Spinal cord (tissue), 10 donors: ENCODE measurements at places on chromosomes 3 and 15.

DNA sequence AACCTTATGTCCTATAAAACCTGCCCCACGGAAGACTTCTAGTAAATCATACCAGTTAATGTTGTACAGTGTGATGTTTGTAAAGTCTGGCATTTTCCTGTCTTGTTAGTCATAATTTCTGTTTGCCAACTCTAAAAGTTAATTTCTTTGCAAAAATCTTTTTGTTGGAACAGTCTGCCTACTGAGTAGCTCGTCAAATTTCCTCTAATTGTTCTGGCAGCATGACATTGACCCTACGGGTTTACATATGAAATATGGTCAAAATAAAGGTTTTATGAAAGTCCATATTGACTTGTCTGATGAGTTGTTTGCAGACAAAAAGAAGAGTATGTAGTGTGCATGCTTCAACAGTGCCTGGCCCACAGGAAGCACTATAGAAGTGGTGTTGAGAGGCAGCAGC lies 79.8 kb upstream of the SOX2 start:
- DNase-seq, result no peak

DNA sequence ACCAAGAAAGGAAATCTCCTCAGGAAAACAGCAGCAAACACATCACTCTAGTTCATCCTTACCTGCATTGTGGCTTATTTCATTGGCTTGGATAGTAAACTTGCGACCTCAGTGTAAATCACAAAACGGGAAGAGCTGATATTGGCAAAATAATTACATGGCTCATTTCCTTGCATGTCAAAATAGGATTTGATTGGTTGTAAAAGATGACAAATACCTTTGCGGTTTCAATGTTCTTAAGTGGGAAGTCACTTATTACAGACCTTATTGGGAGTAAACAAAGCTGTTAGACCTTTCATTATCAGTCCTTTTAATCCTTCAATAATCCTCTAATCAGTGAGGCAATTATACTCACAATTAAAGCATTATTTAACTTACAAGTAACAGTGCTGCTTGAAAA lies 590.6 kb downstream of the MAGI1 start:
- DNase-seq, result no peak

GRCh38 chr3:110932567-110932966 lies 139.0 kb upstream of the NECTIN3 start:
- DNase-seq, result no peak

DNA sequence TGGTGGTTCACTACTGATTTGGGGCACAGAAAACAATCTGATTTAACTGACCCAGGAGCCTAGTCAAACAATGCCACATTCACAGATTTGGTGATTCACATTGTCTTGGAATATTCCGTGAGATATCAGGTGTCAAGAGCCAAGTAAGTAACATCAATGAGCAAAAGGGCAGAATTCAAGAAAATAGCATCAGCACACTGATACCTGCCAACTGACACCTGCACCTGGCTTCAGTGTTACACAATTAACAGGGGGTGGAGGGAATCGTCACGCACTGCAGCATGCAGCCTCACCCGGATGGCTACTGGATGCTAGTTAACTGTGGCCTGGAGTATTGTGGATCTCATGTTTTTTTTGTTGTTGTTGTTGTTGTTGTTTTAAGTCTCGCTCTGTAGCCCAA lies 17.6 kb downstream of the CCNL1 start:
- DNase-seq, result no peak

DNA sequence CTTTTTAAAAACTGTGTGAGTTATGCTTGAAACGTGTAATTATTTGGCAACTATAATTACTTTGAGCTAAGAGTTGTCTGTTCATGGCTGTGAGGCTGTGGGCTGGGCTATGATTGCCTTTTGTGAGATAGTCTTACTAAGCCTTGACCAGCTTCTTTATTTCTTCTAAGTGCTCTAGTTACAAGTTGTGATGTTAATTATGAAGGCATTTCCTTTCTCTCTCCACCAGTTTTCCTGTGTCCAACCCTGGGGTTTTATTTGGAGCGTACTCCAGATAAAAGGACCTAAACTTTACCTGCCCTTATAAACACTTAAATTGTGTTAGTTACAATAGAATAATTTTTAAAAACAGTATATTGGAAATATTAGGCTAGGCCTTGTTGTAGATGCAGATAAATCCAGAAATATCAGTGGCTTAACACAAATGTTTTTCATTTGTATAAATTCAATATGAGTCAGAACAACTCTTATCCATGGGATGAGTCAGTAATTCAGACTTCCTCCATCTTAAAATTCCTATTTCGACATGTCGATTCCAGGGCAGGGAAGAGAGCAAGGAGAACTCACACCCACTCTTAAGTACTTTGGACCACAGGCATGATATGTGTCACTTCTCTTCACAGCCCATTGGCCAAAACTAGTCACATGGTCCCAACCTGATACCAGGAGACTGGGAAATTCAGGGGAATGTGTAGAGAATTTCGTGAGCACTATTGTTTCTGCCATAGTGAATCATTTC lies 17.0 kb downstream of the TMEM62 start:
- no peak for DNase-seq

- no peak for DNase-seq
Measured at GRCh38 chr15:37877851-37878741, 56.3 kb upstream of the TMCO5A start.
